ENCODE measurements at places on chromosomes 4 and X. TPM values are rescaled to one million over a fixed set of nuclear protein-coding genes. Genes with fewer than 3 reads are reported as not detected.

- no peak for DNase-seq
- H3K27ac ChIP-seq: no peak overlapping the region
- H3K27me3 ChIP-seq: peaks cover 43% of the 10 kb centered on the region
- H3K4me3 ChIP-seq: no peak overlapping the region
Measured at GRCh38 chrX:103674531-103675454, 11.7 kb downstream of the MORF4L2 start.

Gene RAI2
- total RNA-seq: 13.5 TPM

Gene RHOXF1
- total RNA-seq: not detected

DNA sequence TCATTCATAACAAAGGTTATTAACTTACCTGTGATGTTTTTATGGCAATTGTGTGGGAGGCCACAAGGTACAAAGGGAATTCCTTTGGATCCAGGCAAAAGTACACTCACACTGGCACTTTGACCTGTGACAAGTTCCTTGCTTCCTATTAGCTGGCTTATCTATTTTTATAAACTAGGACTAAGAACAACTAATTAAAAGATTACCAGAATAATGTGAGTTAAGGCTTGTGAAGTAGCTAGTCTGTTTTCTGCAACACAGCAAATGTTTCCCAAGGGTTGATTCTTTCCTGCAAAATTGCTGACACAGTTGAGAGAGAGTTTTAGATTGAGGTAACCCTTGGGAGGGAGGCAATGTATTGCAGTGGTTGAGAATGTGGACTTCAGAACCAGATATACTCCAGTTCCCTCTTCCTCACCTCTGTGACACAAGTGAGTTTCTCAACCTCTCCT is 107.9 kb downstream of the CPEB2 start:
- H3K36me3 ChIP-seq: no peaks in the 10 kb centered on the region
- H3K4me1 ChIP-seq: no peaks in the 10 kb centered on the region
- H3K27ac ChIP-seq: no peak overlapping the region
- no peaks in the 10 kb centered on the region for H3K27me3 ChIP-seq

Gene KLB
- 0.51 TPM for total RNA-seq

Gene GATA1
- 0.43 TPM for total RNA-seq

GRCh38 chr4:53576071-53576617 is 15.1 kb downstream of the LNX1 start:
- no peaks in the 10 kb centered on the region for H3K36me3 ChIP-seq
- no peak overlapping the region for H3K4me3 ChIP-seq
- H3K4me1 ChIP-seq: peaks cover 5% of the 10 kb centered on the region

DNA sequence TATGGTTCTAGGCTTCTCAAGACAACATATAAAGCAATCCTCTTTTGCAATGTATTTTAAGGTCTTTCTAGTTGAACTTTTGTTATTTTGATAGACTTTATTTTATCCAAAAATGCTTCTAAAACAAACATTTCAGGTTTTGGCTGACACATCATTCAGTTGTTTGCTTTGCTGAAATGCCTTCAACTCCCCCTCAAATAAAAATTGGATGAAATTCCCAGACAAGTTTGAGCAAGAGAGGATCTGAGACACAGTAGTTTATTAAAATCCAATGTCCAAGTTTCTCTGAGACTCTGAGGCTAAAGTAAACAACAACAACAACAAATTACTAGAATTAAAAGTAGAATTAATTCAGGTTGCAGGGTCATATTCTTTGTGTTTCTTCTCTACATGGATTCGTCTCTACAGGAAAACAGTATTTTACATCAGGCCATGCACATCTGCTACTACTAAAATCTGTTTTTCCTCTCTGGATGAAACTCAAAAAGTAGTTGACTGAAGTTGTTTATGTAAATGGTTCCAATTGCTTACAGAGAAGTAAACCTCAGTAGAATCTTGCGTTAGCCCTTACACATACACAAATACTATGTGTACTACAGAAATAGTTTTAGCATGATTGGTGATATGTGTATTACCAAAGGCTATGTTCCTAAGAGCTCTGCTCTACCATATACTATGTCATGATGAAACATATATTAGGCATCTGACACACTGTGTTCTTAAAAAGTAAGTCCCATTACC is 64.9 kb downstream of the PRSS12 start:
- no peaks in the 10 kb centered on the region for H3K4me1 ChIP-seq
- no peaks in the 10 kb centered on the region for H3K27me3 ChIP-seq

Gene BEND4
- 0.09 TPM for total RNA-seq

GRCh38 chrX:55135171-55135570 is 46.4 kb downstream of the PAGE2 start:
- no peaks in the 10 kb centered on the region for H3K27me3 ChIP-seq
- H3K4me3 ChIP-seq: no peak overlapping the region
- H3K4me1 ChIP-seq: no peaks in the 10 kb centered on the region
- peak; percentile 63 for DNase-seq
- H3K36me3 ChIP-seq: no peaks in the 10 kb centered on the region

GRCh38 chr4:42310358-42310757 is 86.9 kb upstream of the SHISA3 start:
- peak; percentile 7 for DNase-seq
- no peaks in the 10 kb centered on the region for H3K27me3 ChIP-seq
- no peak overlapping the region for H3K4me3 ChIP-seq
- no peak overlapping the region for H3K27ac ChIP-seq

DNA sequence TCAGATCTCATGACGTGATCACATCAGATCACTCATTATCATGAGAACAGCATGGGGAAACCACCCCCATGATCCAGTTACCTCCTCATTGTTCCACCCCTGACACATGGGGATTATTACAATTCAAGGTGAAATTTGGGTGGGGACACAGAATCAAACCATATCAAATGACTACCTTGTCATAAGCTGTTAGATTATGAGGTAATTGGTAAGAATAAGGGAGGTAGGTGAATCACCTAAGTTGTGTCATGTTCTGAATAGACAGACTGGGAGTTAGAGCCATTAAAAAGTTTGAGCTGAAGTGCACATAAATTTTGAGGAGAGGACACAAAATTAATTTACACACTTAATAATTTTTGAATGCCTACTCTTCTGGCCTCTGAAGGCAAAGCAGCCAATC is 24.7 kb downstream of the SLC9B1 start:
- no peaks in the 10 kb centered on the region for H3K36me3 ChIP-seq
- H3K4me3 ChIP-seq: no peak overlapping the region
- DNase-seq: no peak
- no peak overlapping the region for H3K27ac ChIP-seq
- H3K4me1 ChIP-seq: no peaks in the 10 kb centered on the region
- no peaks in the 10 kb centered on the region for H3K27me3 ChIP-seq

GRCh38 chr4:84239278-84239845 is 259.7 kb downstream of the NKX6-1 start:
- H3K4me1 ChIP-seq: no peaks in the 10 kb centered on the region
- no peak overlapping the region for H3K27ac ChIP-seq
- no peak overlapping the region for H3K4me3 ChIP-seq
- H3K36me3 ChIP-seq: no peaks in the 10 kb centered on the region
- H3K27me3 ChIP-seq: no peaks in the 10 kb centered on the region

Gene ATOH1
- not detected for total RNA-seq

GRCh38 chr4:46524751-46525150 is 134.8 kb upstream of the GABRA2 start:
- no peak overlapping the region for H3K27ac ChIP-seq
- H3K27me3 ChIP-seq: no peaks in the 10 kb centered on the region
- H3K36me3 ChIP-seq: no peaks in the 10 kb centered on the region

Data from lung (tissue), 17 donors.